ENCODE measurements at places on chromosomes 2 and 18.

DNA sequence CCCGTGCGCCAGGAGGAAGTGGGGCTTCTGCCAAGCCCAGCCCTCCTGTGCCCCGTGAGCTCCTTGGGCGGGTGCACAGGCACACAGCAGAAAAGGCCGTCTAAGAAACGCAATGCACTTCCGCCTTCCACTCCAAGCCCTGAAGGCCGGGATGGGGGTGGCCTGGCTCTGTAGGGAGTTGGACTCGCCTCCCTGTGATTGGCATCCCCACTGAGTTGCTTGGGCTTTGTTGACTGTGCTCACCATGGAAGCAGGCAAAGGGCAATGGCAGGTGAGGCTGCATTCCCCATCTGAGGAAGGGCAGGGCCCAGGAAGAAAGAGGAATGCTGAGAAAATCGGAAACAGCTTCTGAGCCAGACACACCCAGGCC lies 66.8 kb downstream of the CRACDL start:
- H3K4me1 ChIP-seq = peaks cover 44% of the 10 kb centered on the region
- no peak overlapping the region for H3K4me3 ChIP-seq
- DNase-seq = peak; percentile 66
- peak overlapping the region; percentile 71 for H3K27ac ChIP-seq
- H3K36me3 ChIP-seq = no peaks in the 10 kb centered on the region

GRCh38 chr2:6948677-6949351 lies 31.6 kb downstream of the RNF144A start:
- no peaks in the 10 kb centered on the region for H3K36me3 ChIP-seq
- DNase-seq = no peak
- H3K27me3 ChIP-seq = no peaks in the 10 kb centered on the region
- H3K4me3 ChIP-seq = no peak overlapping the region

- H3K4me3 ChIP-seq = no peak overlapping the region
- H3K27ac ChIP-seq = peak overlapping the region; percentile 84
- peak; percentile 68 for DNase-seq
Observed at GRCh38 chr2:144086965-144087364, 433.0 kb downstream of the ZEB2 start.

- no peaks in the 10 kb centered on the region for H3K4me1 ChIP-seq
- no peak overlapping the region for H3K27ac ChIP-seq
- H3K36me3 ChIP-seq = no peaks in the 10 kb centered on the region
- H3K4me3 ChIP-seq = no peak overlapping the region
- no peaks in the 10 kb centered on the region for H3K27me3 ChIP-seq
Observed at GRCh38 chr2:135555311-135555710, 24.0 kb downstream of the R3HDM1 start.

Measured in PC-3 (cell line).